Choroid plexus epithelial cell (primary cell): ENCODE measurements at places on chromosomes 12 and 14.
A peak's percentile ranks its signal among the peaks of the same experiment; 100 is the strongest.

GRCh38 chr12:6722863-6723262 is 983 bp upstream of the COPS7A start:
- DNase-seq, result no peak

DNA sequence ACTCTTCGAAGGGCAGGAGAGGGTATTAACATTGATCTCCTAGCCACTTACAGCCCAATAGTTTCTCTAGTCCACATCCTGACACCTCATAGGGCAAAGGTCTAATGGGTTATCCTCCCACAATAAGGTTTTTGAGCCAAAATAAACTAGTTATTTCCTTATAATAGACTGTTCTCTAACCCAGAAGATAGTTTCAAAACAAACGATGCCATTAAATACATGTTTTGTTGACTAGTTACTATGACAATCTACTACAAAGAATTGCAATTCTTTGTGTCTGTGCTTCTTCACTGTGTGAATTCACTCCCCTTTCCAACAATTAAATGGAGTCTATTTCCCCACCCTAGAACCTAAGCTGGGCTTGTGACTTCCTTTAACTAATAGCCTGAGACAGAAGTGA is 6.4 kb upstream of the ACTR10 start:
- no peak for DNase-seq

DNA sequence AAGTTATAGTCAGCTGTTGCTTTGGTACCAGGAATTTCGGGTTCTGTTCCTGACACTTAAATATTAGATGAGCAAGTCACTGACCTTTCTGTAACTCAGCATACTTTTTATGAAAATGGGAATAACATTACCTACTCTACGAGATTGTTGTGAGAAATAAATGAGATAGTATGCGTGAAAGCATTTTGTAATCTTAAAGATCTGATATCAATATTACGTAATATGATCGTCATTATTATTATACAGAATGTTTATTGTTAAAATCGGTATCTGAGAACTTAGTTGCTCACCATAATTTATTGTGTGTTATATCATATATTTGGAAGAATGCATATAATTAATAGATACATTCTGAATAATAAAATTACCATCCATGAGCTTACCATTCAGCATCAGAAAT is 6.1 kb upstream of the NECAP1 start:
- no peak for DNase-seq

DNA sequence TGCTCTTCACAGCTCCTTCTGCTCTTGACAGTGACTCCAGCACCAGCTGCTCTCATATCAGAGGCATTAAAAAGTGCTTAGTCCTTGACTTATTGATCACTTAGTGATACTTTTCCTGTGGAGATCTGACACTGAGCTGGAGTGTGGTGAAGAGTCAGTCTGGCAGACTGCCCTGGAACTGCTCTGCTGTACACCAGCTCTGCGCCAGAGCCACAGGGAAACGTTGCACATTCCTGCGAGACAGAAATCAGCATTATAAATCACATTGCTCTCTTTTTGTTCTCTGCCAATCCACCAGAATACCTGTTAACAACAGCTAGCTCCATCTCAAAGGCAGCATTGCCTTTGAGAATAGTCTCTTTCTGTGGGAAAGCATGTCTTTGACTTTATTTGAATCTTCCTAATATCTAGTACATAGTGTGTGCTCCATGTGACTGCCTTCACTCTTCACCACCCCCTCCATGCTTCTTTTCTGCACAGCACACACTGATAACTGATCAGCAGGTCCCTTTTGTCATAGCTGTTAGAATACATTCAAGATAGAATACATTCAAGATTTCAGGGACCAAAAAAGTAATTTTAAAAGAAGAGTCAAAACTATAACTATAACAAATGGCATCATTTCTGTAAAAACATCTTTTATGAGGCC is 48.2 kb upstream of the VSX2 start:
- DNase-seq, result peak; percentile 14

DNA sequence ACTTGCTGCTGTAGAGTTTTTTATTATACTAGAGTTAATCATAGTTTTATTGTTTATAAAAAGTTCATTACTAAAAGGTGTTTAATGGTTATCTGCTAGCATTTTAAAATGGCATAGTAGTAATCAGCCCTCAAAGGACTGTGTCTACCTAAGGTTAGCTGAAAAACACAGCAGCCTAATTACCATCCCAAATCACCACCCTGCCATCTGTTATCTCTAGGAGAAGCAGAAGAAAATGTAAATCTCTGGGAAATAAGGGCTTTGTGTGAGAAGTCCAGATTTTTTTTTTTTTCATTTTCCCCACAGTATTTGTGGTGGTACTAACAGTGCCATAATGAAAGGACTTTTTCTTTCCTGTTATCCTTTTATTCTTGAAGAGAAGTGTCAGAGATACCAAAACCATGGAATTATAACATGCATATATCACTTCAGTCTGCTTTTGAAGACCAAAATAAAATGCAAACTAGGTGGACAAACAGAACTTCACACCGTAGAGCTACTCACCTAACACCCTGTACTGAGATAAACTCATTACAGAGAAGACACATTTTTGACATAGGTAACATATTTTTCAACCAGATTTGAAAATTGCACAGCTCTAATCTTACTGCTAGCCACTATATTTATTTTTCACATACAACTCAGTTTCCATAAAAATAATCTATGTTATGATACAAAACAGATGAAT is 876.2 kb downstream of the C12orf50 start:
- DNase-seq, result no peak

GRCh38 chr12:58896278-58896677 is 24.0 kb downstream of the LRIG3 start:
- DNase-seq, result no peak
